ENCODE measurements at places on chromosomes 7 and 10. TPM values are rescaled to one million over a fixed set of nuclear protein-coding genes. Genes with fewer than 3 reads are reported as not detected.

Gene SCIN
- total RNA-seq: 1.1 TPM

Gene SLC26A4
- 0.24 TPM for total RNA-seq

Gene NEURL1
- total RNA-seq: 0.16 TPM

Gene COL17A1
- total RNA-seq: 204 TPM

Gene NANOS1
- 1.3 TPM for total RNA-seq

Gene PPIF
- total RNA-seq: 77.8 TPM

Data from esophagus mucosa (tissue), 1 donor.